ENCODE measurements at places on chromosomes 1 and 21.

GRCh38 chr1:66954208-66954607, 29.4 kb downstream of the MIER1 start:
- DNase-seq, result no peak

GRCh38 chr1:153509036-153509435, 26.8 kb downstream of the S100A6 start:
- no peak for DNase-seq

GRCh38 chr1:19414515-19415121, 70.7 kb downstream of the CAPZB start:
- no peak for DNase-seq

GRCh38 chr1:193841857-193842256, 655.4 kb upstream of the B3GALT2 start:
- no peak for DNase-seq

DNA sequence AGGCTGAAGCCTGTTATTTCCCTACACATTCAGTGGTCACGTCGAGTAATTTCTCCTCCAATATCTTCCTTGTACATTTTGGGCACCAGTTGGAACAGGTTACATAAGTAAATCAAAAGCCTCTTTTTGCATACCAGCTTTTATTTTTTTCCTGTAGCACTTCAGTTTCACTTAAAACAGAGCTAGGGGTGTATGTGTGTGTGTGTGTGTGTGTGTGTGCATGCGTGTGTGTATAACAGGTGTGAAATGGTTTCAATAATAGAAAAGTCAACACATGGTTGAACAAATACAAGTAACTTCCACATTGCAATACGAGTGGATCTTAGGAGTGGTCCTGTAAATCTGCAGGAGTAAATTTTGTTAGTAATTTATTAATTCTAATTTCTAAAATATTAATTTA, 3.0 kb upstream of the MAN1A2 start:
- no peak for DNase-seq
